Esophagus squamous epithelium (tissue), 5 donors: ENCODE measurements at places on chromosomes 4 and X.

DNA sequence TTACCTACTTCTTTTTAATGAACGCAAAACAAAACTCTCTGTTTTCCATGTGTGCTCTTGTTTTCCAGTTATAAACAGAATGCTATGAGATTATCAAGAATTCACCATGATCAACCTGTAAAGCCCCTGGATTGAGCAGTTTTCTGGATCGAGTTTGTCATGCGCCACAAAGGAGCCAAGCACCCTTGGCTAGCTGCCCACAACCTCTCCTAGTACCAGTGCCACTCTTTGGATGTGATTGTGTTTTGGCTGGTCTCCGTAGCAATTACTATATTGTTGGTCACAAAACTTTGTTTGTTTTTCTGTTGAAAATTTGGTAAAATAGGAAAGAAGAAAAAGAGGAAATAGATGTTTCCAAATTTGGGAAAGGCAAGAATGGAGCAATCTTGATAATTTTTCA is 51.1 kb downstream of the UGT2B7 start:
- no peak for DNase-seq

- peak; percentile 36 for DNase-seq
Observed at GRCh38 chr4:6917461-6918271, 8.0 kb downstream of the TBC1D14 start.

DNA sequence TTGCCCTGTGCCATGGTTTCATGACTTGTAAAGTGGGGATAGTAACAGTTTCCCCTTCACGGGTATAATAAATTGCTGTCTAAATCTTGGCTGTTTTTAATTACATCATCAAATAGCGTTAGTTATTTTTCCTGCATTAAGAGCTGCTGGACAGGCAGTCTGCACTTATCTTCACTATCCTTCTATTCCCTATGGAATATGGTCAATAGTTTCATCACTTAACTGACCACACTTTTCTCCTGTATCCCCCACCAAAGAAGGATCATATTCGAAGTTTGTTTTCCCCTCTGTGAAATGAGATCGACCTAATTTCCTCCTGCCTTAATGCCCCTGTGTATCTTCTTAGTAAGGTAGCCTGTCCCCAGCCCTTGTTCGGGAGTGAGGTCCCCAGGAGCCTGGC is 133.2 kb downstream of the SHROOM3 start:
- DNase-seq = no peak

GRCh38 chrX:24231641-24232179 is 82.2 kb downstream of the SUPT20HL2 start:
- DNase-seq = no peak

DNA sequence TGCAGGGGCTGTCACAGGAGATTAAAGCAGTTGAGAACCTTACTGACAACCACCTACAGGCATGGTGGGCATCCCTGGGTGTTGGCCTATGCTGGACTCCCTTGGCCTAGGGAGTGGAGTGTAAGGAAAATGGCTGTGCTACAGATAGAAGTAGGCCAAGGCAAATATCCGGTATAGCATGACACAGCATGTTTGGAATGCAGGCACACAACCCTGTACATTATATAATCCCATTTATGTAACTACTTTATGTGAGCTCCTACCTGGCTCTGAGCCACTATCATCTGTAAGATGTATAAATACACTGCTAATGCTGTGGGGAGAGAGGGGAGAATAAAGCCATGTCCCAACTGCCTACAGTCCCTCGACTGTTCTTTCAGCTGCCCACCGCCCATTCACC is 38.7 kb upstream of the KCTD8 start:
- no peak for DNase-seq

DNA sequence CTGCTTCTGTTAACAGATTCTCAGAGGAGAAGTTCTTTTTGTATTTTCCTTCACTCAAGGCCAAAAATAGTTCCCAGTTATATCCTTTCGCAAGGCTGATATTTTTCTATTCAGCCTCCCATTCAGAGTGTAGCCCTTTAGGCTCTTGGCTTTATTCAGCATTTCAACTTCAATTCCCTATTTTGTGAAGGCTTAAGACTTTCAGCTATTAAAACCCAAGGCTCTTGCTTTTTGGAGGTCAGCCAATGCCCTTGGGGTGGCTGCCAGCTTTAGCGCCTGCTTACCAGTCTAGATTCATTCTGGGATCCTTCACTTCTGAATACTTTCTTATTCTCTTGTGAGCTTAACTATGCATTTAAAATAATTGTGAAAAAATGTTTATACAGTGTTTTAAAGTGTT is 57.3 kb upstream of the ADGRA3 start:
- DNase-seq = no peak

DNA sequence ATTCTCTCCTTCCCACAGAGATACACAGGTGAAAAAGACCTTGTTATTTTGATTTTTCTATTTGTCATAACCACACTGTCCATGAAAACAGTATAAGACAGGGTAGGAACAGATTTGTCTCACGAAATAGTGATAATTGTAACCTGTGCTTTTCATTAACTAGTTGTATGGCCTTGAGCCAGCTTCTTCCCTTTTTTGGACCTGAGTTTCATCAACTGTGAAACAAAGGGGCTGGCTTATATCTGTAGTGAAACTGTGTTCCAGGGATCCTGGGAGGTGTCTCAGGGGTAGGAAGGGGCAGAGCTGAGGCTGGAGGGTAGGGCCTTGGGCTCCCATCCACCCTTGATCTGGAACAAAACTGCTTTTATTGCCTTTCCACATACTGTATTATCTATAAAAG is 50.9 kb downstream of the MED28 start:
- no peak for DNase-seq

DNA sequence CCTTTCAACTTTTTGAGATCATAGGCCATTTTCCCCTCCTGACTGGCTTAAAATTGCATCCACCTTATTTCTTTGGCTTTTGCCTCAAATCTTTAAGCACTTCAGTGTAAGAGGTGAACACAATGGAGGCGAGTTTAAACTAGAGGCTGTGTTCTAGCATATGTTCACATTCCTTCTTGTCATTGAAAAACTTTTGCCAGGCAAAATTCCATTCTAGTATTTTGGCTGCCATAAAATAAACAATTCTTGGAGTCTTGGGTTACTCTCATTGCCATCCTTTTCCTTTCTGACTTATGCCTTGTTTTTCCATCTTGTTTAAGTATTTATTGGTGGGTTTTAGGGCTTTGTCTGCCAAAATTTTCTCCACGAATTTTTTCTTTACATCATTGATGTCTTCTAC is 137.3 kb upstream of the ANXA10 start:
- no peak for DNase-seq

DNA sequence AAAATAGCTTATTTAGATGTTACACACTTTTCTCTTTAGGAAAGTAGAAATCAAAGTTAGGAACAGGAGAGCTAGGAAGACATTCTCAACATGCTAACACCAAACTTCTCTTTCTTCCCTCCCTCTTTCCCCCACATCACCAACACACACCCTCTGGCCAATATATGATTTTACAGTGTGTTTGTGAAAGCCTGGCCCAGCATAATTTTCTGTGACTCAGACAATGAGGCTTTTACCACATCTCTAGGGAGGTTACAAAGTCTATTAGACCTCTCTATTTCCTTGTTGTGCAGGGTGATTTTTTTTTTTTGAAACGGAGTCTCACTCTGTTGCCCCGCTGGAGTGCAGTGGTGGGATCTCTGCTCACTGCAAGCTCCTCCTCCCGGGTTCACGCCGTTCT is 189.9 kb downstream of the AASDH start:
- no peak for DNase-seq

DNA sequence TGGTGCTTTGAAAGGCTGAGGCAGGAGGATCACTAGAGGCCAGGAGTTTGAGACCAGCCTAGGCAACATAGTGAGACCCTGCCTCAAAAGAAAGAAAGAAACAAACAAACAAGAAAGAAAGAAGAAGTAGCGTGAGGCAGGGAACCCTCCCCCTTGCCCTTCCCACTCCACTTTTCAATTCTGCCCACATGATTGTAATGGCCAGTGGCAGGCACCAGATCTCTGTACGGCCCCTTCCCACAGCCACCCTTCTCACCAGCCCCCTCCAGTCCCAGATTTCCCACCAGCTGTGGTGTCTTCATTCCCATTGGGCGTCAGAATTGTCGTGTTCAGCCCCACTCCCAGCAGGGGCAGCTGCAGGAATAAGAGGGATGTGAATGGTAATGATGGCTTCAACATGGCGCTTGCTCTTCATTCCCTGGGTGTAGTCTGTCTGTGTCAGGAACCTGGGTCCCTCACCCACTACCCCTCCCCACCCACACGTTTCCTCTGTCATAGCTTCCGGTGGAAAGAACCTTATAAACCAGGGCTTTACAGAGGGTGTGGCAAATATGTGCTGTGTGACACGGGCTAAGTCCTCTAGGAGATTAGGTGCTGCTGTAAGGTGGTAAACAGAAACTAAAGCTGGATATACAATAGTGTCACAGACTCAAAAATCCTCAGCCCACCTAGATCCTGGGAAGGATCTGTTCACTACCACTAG is at the start of gene IL2RG:
TSS of gene IL2RG (minus strand) at position 437 of the 703 bp plus-strand sequence. CDS start at position 399, 38 bp downstream.
- DNase-seq = peak; percentile 6
